ENCODE measurements at places on chromosomes 3 and 15.

- peak; percentile 2 for DNase-seq
Observed at GRCh38 chr3:114454551-114455251, 160.9 kb downstream of the TIGIT start.

- DNase-seq: no peak
Observed at GRCh38 chr15:74206801-74207281, 4.3 kb upstream of the STRA6 start.

GRCh38 chr3:140359233-140359995 is 318.4 kb upstream of the TRIM42 start:
- DNase-seq: no peak

DNA sequence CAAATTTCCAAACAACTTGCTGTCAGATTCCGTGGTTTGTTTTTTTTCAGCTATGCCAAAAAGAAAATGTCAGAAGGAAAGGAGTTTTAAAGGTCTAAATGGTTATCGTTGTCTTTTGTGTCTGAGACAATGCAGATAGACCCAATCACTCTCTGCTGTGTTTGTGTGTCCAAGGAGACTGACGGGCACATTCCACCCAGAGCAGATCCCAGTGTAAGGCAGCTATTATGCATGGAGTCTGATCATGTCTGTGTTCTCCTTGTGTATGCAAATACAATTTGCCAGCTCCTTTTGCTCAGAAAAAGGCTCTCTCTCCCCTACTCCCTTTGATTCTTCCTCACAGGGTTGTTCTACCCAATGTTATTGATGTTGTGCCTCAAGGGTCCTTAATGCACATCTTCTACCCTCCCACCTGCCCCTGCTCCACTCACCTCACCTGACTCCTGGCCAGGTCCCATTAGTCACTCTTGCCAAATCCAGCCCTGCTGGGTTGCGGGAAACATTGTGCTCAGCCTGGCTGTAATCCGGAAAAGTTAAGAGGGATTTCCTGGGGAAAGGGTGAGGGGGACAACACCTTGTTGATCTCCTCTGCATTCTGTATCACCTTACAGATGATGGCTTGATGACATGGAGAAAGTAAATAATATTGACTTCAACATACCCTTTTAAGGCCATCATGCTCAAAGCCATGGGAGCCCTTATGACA is 61.0 kb downstream of the OTOL1 start:
- DNase-seq: no peak

- peak; percentile 60 for DNase-seq
Observed at GRCh38 chr3:12479919-12480427, 4.3 kb upstream of the TSEN2 start.

GRCh38 chr3:159987291-159987711 is 1.3 kb upstream of the IL12A start:
- DNase-seq: no peak

DNA sequence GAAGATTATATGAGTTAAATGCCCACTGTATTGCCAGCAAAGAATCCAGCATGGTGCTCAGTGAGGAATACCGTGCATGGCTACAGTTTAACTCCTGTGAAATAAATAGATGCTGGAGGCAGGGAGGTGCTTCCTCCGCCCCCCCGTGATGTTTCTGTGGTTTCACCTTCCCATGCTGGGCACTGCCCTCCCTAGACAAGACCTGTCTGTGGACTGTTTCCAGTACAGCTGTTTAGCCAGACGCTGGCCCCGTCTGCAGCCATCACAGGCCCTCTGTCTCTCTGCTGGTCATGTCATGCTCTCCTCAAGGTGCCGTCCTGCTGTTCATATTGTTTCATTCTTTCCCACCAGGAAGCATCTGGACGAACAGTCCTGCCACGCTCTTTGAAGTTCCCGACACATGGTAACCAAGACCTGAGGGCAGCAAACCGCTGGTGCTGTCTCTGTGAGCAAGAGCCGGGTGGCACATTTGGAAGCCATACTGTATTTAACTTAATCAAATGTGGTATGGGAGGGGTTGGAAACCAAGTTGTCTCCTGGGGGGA is 31.4 kb downstream of the GOLGA8S start:
- DNase-seq: no peak

GRCh38 chr15:49904296-49904695 is 214.7 kb downstream of the ATP8B4 start:
- DNase-seq: no peak

DNA sequence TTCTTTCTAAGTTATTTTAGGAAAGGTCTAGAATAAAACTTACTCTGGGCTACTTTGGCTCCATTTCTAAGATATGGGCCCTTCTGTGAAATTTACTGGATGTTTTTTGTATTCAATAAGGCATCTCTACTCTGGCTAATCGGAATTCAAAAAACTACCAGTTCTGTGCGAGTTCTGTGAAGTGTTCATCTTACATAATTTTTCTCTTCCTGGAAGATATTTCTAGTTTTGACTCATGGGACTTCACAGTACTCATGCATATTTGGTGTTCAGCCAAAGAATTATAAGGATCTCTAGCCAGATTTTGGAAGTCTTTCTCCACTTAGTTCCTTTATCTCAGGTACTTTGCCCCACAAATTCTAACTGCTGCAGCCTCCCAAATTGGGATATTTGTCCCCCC is 46.4 kb upstream of the MBNL1 start:
- no peak for DNase-seq

GRCh38 chr15:65920121-65920520 is 50.8 kb downstream of the RAB11A start:
- DNase-seq: no peak

GRCh38 chr15:86917361-86917671 is 837.6 kb downstream of the AGBL1 start:
- no peak for DNase-seq

- no peak for DNase-seq
Observed at GRCh38 chr3:38141952-38142273, 3.5 kb downstream of the MYD88 start.

GRCh38 chr3:23240171-23240785 is 37.2 kb downstream of the UBE2E2 start:
- no peak for DNase-seq

DNA sequence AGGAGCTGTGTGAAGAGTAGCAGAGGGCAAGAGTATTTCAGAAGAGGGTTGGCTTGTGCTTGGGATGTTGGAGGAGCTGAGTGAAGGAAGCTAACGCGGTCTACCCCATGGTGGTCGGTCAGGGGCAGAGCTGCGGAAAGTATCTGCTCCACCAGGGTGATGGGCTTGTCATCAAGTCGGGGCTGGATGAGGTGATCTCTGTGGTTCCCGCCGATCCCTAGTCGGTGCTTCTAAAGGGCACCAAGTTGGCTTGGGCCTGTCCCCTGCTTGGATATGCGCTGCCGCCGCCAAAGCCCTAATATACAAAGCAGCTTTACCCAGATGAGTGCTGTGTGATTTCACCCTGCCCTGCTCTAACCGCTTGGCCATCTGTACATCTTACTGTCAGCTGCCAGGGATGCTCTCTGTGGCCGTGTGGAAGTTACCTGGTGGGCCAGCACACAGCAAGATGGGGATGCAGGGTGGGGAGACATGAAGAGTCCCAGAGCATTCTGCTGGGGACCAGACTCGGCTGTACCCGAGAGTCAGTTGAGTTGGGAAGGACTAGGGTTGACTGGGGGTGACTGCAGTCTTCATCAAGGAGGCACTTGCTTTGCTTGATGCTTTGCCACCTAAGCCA is 226.1 kb upstream of the BHLHE40 start:
- no peak for DNase-seq

DNA sequence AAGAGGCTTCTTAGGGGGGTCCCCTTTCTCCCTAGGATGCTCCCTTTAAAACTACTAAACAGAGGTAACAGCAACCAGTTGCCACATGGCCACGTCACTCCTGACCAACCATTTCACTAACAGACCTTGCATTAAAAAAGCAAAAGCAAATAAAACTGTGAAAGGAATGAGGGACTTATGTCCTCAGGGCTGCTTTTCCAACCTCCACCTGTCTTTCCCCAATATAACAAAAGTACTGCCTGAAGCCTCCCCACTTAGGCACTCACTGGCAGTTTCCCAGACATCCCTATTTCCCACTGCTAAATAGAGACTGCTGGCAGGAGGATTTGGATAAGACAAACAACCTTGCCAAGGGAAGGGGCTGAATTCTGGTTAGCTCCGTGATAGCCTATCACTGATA is 130.3 kb downstream of the ATP8B4 start:
- DNase-seq: no peak

GRCh38 chr3:159919873-159920272 is 68.8 kb upstream of the IL12A start:
- no peak for DNase-seq

DNA sequence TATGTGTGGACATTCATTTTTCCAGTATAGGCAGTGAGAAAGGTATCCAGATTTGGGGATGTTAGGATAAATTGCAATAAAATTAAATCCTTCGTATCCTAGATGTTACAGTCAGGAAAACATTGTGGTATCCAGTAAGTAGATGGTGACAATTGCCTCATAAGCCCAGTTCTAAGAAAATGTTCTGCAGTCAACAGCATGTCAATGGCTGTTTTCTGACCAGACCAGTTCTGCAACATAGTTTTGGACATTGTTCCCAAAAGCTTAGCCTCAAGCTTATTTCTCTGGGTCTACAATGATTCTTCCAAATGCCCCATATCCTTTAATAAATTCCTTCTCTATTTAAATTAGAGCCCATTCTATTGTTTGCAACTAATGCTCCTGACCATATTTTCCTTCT is 480.7 kb downstream of the FHIT start:
- no peak for DNase-seq

DNA sequence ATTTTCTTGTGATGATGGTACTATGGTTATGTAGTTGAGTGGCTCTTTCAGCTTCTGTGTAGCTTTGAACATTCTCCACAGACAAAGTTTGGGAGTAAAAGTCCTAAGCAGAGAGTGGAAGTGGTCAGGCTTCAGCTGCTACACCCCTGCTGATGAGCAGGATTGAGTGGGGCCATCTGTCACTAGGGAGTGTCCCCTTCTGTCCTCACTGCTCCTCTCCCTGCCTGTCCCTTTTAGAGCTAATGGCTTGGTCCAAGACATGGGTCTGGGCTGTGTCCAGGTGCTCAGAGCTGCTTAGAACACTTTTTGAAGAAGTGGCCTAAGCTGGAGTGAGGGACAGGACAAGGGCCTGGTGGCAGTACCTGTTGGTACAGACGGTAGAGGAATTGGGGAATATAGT is 15.1 kb downstream of the MYZAP start:
- no peak for DNase-seq

DNA sequence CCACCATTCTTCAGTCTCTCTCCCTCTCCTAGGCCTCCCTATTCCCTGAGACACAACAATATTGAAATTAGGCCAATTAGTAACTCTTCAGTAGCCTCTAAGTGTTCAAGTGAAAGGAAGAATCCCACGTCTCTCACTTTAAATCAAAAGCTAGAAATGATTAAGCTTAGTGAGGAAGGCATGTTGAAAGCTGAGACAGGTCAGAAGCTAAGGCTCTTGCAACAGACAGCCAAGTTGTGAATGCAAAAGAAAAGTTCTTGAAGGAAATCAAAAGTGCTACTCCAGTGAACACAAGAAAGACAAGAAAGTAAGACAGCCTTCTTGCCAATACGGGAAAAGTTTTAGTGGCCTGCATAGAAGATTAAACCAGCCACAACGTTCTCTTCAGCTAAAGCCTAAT is 41.3 kb downstream of the PPM1L start:
- no peak for DNase-seq

GRCh38 chr3:55205990-55206389 is 278.1 kb upstream of the LRTM1 start:
- no peak for DNase-seq

GRCh38 chr15:99955181-99955525 is 221.9 kb upstream of the LYSMD4 start:
- DNase-seq: no peak

GRCh38 chr3:116808725-116809124 is 99.1 kb downstream of the TUSC7 start:
- no peak for DNase-seq

- DNase-seq: no peak
Observed at GRCh38 chr15:79408041-79408440, 24.1 kb upstream of the MINAR1 start.

DNA sequence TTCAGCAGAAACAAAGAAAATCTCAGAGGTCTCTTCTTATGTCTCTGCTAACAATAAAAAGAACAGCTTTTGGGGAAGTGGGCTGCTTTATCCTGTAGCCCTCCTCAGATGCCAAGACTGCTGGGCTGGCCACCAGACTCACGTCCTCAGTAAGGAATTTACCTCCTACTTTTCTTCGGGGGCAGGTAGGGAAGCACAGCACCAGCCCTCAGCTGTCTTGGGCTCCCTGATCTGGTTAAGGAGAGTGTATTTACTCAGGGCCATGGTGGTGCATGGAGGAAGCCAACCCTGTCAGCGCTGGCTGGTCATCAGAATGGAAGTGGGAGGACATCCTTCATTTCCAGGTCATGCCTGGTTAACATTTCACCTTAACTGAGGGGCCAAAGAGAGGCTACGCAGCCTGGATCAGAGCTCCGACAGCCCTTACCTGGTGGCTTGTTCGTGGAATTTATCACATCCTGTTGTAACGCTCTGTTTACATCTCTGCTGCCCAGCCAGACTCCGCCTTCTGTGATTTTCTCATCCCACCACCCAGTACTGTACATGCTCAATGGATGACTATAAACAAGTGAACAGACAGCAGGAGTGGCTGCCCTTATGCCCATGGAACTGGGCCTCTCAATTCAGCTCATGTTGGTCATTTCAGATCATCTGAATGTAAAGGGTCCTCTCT is 108.3 kb downstream of the IGF2BP2 start:
- no peak for DNase-seq

GRCh38 chr15:78681281-78682003 is 40.4 kb upstream of the CHRNB4 start:
- no peak for DNase-seq

DNA sequence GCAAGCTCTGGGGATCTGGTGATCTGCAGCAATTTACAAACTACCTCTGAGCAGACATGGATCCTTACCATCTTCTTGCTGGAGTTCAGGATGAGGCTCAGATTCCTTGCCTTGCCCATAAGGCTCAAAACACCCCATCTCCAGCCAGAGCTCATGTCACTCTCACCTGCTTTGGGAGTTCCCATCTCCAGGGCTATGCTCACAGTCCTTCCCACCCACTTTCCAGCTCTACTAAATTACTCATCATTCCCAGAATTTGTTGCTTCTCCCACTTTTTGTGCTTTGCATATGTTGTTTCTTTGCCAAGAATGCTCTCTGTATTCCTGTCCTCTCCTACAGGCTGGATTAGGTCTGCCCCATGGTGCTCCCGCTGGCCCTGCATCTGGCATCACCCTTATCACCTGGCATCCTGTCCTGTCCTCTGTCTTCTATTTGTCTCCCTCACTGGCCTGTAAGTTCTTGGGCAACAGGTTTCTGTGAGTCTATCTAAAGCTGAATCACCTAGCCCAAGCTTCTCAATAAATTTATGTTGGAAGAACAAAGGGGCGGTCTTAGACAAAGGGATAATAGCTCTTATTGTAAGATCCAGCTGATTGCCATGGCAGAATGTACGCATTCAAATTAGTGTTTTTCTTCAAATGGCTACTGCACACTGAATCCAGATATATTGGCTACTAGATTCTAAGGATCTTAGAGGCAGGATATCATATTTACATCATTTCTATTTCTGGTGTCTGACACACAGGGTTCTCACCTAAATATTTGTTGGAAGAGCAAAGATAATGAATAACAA is 179.2 kb downstream of the CLSTN2 start:
- DNase-seq: no peak

GRCh38 chr3:184157206-184157605 is 2.0 kb downstream of the DVL3 start:
- DNase-seq: no peak

Data from KBM-7 (cell line).